KBM-7 (cell line): ENCODE measurements at places on chromosomes 3 and 15.
A peak's percentile ranks its signal among the peaks of the same experiment; 100 is the strongest.

GRCh38 chr3:184537885-184538665 lies 23.5 kb upstream of the EPHB3 start:
- DNase-seq: no peak

DNA sequence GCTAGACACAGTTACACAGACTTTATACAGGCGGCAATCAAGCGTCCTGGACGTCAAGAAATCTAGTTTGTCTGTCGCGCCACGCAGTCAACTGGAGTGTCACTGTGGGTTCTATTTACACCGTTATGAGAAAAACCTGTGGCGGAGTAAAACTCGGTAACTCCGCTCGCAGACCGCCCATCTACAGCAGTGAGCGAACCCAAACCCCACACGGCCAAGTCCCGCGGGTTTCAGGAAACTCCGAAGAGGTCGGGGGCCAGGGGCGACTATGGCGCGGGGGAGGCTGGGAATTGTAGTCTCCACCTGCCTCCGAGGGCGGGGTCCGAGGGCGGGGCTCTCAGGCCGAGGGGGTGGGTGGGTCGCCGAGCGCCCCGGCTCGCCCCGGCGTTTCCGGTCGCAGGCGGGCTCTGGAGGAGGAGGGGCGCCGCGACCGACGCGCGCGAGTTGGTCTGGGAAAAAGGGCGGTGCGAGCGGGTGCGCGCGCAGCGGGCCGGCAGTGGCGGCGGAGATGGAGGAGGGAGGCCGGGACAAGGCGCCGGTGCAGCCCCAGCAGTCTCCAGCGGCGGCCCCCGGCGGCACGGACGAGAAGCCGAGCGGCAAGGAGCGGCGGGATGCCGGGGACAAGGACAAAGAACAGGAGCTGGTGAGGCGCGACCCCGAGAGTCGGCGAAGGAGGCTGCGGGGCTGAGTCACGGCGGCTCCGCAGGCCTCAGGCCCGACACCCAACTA lies at the start of gene PSMD2:
Gene PSMD2, plus strand, starts transcription at position 483 of the 729 bp plus-strand sequence. Its CDS starts 26 bp downstream, at position 509.
- peak; percentile 92 for DNase-seq

DNA sequence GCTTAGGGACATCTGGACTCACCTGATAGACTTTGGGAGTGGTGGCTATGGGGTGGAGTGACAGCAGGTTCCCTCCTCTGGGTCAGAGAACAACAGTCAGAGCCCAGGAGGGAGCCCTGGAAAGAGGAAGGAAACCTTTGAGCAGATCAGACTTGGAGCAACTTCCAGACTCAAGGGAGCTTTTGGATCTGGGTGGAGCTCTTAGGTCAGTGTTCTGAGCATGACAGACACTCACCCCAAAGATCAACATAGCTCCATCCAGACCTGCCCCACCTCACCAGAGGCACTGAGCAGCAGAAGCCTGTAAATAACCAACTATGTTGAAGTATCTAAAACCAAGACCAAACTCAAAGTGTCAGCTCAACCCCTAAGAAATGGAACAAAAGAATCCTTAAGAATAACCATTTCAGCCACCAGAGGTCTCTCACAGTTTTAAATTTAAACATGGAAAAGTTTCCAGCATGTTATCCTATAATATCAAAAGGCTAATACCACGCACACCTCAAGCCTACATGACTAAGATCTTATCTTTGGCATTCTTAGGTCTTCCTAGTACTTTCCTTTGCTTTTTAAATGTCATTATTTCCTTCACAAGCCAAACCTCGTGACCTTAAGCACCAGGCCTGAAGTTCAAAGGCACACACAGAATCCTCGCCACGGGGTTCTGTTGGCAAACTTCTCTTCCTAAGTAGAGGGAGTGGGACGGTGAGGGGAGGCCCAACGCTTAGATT lies 56.4 kb downstream of the UMPS start:
- DNase-seq: no peak

- DNase-seq: no peak
These were observed 206.1 kb upstream of the ATP10A start for GRCh38 chr15:26069231-26069641.

DNA sequence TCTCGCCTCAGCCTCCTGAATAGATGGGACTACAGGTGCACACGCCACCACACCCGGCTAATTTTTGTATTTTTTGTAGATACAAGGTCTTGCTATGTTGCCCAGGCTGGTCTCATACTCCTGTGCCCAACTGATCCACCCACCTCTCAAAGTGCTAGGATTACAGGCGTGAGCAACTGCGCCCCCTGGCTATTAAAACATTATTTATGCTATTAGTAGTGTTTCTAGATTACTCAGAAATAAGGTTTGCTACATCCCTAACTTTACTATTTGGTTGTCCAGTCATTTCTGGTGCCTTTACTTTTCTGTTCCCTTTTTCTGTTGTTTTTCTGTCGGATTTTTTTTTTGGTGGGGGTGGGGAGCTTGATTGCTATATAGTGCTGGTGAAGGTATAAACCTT lies 393.6 kb upstream of the TPM1 start:
- no peak for DNase-seq

DNA sequence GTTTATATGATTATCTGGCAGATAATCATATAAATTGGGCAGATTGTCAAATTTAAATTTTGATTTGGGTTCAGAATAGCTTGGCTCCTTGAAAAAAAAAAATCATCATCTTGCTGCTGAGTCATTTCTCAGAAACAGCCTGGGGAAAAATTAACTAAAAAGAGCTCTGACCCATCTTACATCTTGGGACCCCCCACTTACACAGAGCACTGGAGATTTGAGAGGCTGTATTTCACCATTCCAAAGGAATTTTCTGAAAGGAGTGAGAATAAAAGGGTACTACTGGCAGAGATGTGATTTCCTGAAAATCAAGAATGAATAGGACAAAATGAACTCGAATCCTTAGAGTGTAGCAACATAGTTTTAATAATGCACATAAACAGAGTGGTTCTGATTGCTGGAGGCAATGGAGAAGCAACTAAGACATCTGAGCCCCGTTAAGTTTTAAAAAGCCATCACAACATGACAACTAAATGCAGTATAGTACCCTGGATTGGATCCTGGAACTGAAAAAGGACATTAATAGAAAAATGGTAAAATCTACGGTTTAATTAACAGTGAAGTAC lies 97.5 kb downstream of the RFTN1 start:
- DNase-seq: no peak

DNA sequence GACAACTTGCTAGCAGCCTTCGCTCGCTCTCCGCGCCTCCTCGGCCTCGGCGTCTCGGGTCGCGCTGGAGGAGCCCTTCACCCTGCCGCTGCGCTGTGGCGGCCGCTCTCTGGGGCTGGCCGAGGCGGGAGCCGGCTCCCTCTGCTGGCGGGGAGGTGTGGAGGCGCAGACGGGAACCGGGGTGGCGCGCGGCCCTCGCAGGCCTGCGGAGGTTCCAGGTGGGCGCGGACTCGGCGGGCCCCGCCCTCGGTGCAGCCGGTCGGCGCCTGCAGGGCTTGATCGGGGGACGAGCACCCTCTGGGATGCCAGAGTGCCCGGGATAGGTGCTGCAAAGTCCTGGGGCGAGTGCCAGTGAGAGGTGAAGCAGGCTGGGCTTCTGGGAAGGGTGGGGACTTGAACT lies 989.9 kb downstream of the ROBO2 start:
- DNase-seq: no peak

DNA sequence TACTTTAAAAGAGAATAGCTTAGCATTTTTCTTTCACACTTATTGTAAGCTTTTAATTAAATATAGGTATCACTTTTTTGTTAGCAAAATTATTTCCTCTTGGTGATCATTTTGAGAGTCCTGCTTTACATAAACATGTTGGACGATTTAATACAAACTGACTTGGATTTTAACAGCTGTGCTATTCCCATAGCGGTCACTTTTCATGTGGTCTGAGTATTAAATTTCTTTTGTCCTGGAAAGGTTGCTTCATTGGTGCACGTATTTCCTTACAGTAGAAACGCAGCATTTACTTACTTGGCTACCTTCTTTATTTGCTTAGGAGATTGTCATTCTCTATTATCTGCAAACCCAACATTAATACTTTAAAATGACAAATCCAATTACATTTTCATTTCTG lies 109.4 kb downstream of the ATG7 start:
- DNase-seq: no peak

GRCh38 chr3:41846850-41847249 lies 115.1 kb downstream of the ULK4 start:
- DNase-seq: no peak

DNA sequence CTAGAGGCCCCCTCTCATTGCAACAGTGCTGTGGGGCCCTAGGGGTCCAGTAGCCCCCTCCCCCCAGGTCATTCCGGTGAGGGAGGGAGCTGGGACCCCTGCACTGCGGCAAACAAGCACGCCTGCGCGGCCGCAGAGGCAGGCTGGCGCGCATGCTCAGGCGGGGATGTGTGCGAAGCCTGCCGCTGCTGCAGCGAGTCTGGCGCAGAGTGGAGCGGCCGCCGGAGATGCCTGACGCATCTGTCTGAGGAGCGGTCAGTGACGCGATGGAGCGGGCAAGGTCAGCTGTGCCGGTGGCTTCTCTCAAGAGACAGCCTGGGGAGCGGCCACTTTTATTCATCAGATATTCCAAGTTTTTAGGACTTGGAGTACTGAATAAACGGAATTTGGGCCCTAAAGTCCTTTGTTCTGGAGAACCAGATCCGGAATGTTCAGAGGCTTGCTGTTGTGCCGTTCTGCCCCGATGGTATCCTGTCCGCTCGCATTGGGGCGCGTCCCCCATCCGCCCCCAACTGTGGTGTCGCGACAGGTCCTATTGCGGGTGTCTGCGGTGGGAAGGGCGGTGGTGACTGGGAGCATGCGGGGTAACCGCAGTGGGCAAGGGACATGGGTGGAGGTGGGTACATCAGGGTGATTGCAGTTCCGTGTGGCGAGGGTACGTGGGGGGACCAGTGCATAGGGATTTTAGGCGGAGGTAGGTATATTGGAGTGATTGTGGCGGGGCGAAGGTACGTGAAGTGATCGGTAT lies at the start of the genes SNRPN and SNURF:
Gene SNRPN, plus strand, starts transcription at position 205 of the 748 bp plus-strand sequence. CDS start 19,467 bp downstream, outside the sequence.
Gene SNURF, plus strand, starts transcription at position 205 of the 748 bp plus-strand sequence. Its CDS starts 62 bp downstream, at position 267.
- no peak for DNase-seq

GRCh38 chr3:5140839-5141238 lies 18.7 kb downstream of the ARL8B start:
- DNase-seq: no peak

DNA sequence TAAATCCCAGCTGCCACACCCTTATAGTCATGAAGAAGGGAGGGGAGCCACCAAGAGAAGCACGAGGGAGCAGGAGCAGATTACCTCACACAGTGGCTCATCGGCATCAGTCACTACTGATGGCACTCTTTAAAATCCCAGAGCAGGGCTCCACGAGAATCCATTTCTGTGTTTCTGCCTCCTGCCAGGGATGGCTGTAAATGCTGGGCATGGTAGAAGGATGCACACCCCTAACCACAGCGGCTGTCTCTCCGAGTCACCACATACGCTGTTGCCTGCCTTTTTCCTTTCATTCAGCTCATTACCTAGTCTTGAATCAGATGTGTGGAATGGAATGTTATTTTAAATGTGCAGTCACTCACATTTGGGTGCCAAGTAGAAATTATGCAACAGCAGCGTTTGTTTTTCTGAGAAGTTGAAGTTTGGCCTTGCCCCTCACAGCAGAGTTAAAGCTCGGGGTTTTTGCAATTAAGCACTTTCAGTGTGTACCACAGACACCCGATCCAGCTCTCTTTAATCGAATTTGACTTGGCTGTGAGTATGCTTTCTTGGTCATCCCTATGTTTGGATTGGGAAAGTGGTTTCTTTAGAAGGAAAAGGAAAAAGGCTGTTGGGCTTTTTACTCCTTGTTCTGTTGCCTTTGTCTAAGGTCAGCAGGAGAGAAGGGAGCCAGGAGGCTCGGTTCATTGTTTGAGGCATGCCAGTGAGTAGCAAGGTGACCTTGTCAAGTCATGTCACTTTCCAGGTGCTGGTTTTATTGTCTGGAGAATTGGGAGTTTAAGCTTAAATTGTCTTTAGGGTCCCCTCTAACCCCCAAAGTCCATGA lies 284.2 kb upstream of the TPM1 start:
- DNase-seq: no peak

GRCh38 chr15:41561777-41562145 lies 2.7 kb downstream of the TYRO3 start:
- no peak for DNase-seq

DNA sequence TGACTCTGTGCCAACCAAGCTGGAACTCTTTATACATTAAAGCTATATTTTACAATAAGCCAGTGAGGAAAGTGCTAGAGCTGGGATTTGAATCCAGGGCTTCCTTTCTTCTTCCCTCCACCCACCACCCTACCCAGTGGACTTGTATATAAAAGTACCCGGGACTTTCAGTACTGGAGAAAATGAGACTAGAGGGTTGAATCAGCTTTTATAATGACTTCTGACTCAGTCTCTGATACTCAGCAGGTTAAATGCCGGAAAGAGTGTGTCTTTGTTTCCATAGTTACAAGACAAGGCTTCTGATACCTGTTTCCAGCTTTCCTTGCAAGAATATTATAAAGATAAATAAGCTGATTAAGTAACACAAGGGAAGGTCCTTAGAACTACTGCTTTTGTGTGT lies 80.9 kb downstream of the FRMD4B start:
- no peak for DNase-seq

DNA sequence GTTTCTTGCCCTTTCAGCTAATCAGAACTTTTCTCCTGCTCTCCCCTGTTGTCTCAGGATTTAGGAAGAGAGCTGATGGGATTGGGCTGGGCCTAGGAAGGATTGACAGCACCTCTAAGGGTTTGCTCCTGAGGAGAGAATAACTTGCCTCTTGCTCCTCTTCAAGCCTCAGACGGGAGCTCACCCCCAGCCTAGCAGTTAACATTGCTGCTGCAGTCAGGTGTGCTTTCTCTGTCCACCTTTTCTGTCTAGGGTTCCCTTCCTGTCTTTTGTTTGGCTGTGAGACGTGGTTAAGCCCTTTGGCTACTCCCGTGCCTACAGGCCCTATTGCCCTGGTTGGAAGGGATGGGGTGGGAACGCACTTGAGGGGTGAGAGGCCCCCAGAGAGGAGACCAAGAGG lies 20.1 kb downstream of the TMEM108 start:
- no peak for DNase-seq

DNA sequence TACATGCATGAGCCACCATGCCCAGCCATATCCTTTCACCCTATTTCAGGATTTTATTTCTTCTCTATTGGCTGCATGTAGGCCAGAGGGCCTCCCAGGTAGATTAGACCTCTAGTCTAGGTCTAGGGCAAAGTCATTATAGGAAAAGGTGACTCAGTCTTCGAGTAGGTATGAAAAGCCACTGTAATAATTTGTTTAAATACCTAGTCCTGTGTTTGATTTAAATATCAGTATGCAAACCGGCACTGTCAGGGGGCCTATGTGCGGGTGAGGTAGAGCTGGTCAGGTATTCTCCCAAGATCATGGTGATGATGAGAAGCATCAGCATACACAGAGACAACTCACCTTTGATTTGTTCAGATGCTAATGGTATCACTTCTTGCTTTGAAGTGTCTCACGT lies 101.4 kb upstream of the UMPS start:
- no peak for DNase-seq

GRCh38 chr3:138781012-138781470 lies 53.7 kb downstream of the PIK3CB start:
- DNase-seq: peak; percentile 43

- peak; percentile 73 for DNase-seq
These were observed 54.5 kb upstream of the GOLGA6B start for GRCh38 chr15:72599855-72600464.

DNA sequence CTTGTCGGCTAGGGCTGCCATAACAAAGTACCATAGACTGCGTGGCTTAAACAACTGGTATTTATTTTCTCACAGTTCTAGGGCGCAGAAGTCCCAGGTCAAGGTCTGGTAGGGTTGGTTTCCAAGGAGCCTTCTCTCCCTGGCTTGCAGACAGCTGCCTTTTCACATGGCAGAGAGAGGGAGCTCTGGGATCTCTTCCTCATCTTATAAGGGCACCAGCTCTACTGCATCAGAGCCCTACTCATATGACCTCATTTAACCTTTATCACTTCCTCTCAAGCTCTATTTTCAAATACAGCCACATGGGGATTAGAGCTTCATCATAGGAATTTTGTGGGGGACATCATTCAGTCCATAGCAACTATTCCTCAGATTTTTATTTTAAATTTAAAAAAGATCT lies 17.6 kb upstream of the PAQR9 start:
- DNase-seq: peak; percentile 47
